Activated CD8-positive, alpha-beta T cell treated with anti-CD3 and anti-CD28 coated beads, Interleukin-2, amount 10 ng/mL, durations not matched to agents 7 days and 5 days (primary cell): ENCODE measurements at places on chromosomes 12 and 14.

DNA sequence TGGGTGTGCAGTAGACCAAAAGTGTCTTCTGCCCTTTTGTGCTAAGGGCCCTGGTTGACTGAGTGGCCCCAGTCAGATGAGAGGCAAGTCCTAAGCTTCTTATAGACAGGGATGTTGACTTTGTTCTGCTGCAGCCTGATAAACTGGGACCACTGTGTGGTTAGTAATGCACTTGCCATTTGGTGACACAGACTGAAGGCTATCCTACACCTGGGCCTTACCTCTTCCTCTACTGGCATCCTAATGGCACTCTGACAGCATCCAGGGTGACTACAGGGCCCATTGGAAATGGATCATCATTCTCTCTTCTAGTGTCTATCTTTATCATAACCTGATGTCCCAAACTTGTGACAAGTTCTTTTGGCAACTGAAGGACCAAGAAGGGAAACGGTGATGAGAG is 3.3 kb downstream of the SDR39U1 start:
- peak; percentile 18 for DNase-seq

- DNase-seq = no peak
Observed at GRCh38 chr12:95484524-95484923, 10.6 kb downstream of the METAP2 start.

DNA sequence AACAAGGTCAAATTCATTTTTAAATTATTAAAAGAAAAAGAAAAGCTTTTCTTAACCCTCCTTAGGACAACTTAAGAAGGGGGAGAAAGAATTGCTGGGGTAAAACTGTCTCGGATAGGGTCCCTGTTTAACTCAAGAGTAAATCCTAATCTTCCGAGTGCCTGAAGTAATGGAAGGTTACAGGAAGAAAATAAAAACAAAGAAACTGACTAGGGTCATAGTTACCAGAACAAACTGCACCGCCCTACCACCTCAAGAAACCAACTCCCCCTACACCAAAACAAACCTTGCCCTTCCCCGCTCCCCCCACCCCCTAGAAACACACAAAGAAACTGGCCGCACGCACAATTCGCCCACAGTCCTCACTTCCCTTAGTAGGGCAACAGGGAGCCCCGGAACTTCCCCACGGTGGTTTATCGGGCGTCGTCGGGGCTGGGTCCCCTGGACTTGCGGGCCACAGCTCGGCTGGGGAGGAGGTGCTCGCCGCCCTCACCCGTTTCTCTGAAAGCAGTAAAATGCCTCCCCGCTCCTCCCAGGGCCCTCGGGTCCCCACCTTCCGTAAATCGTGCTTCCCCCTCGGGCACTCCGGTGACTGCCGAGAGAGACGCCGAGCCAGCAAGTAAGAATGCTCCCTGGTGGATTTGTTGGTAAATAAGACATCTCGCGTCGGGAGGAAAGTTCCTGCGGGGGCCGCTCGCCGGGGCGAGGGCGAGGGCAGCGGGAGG is 2.4 kb downstream of the SINHCAF start:
- peak; percentile 67 for DNase-seq

GRCh38 chr12:51926718-51927117 is 19.4 kb downstream of the ACVRL1 start:
- DNase-seq = peak; percentile 72

DNA sequence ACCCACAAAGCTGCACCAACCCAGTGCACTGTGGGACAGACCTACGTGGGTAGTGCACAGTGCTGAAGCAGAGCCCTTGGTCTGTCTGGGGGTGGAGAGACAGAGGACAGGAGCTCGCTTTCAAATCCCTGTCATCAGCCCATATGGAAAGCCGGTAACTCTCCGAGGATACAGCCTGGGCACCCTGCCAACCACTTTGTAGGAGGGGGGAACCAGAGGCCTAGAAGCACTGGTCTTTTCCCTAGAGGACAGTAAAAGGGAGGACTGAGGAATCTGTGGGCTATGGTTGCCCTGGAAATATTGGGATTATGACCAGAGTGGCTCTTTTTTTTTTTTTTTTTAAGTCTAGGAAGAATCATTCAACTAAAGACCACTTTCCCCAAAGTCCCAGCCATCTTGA is 74.3 kb downstream of the MAP3K9 start:
- DNase-seq = no peak

DNA sequence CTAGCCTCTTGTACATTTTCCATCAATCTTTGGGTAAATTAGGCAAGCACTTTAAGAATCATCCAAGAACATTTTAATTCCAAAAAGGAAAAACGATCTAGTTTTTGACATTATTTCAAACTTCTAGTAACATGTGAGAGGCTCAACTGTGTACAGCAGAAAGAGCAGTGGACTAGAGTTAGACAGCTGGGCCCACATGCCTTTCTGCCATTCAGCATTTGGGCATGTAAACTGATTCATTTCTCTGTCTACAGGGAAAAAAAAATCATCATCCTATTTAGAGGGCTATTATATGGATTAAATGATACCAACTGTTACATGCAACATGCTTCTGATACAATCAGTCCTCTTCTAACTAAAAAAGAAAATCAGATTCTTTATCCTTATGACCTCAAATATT is 17.7 kb downstream of the ATP2B1 start:
- DNase-seq = no peak

DNA sequence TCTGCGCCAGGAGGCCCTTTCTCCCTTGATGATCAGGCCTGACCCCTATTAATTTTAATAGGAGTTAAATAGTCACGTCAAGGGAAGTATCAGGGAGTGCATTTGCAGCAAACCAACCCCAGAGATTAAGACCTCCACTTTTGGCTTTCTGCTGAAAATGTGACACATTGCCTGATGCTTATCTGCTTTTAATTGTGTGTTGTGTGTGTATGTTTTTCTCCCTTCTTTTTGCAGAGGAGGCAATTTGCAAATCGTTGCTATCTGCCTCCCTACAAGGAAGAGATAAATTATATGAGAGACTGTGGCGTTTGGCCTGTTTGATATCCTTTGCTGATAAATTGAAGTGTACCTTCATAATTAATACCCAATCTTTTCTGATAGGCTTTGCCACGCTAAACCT is 822.9 kb downstream of the VRK1 start:
- DNase-seq = no peak

- no peak for DNase-seq
Observed at GRCh38 chr12:77060883-77061240, 4.5 kb downstream of the E2F7 start.

DNA sequence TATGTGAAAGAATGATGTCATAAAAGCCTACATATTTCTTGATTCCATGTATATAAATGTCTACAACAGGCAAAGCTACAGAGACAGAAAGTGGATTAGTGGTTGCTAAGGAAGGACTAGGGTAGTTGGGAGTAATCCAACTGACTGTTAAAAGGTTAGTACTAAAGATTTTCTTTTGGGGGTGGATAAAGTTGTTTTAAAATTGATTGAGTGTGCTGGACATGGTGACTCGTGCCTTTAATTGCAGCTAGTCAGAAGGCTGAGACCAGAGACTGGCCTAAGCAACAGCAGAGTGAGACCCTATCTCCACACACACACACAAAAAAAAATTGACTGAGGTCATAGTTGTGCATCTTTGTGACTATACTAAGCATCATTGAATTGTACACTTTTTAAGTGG is 234.3 kb downstream of the C12orf50 start:
- no peak for DNase-seq

DNA sequence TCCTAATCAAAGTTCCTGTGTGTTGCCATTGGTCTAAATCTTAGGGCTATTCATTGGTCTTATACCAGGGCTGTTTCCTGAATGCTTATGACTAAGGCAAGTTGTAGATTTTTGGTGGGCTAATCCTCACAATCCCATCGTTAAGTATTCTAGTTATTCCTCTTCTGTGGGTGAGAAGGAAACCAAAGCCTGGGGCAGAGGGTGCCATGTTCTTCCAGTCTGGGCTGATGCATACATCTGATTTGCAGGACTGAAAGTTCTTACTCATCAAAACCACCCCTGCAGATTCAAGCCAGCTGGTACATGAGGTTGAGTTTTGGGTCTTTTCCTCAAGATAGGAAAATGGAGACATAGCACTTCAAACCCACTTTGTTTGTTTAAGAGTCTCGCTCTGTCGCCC is 25.7 kb downstream of the PPP1CC start:
- DNase-seq = no peak

DNA sequence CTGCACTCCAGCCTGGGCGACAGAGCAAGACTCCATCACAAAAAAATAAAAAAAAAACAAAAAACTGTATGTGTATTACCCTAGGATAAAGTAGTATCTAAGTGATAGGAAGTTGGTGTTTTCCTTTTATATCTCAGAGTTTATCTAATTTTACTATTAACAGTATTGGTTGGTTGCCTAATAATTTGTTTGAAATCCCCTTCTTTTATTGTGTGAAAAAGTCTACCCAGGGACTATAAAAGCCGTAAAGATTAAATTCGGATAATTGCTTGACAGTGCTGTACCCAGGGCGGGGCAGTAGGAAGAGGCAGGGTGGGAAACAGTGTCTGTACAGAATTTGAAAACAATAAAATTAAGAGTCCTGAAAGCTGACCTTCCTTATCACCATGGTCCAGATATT is 78.4 kb downstream of the RASSF8 start:
- DNase-seq = no peak

DNA sequence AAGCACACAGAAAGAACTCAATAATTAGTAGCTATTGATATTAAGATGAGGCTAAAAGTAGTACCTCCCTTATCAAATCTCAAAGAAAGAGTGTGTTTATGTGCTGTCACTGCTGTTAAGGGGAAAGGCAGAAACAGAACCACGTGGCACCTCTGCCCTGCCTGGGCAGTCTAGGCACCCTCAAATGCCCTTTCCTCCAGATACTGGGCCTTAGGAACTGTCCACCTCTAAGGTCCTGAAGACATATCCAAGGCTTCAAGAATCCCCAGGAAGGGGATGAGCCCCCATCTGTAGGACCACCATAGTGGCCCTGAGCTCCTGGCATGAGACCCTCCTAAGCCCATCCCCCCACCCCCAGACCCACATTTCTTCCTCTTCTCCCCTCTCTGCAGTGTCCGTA is 29.1 kb downstream of the NGB start:
- DNase-seq = no peak

- DNase-seq = peak; percentile 26
Observed at GRCh38 chr14:98711453-98711852, 560.5 kb downstream of the BCL11B start.

- no peak for DNase-seq
Observed at GRCh38 chr12:13981296-13981962, at the start of gene GRIN2B. TSS of gene GRIN2B (minus strand) at chr12:13981602. CDS start at chr12:13866208, 115,394 bp downstream.

DNA sequence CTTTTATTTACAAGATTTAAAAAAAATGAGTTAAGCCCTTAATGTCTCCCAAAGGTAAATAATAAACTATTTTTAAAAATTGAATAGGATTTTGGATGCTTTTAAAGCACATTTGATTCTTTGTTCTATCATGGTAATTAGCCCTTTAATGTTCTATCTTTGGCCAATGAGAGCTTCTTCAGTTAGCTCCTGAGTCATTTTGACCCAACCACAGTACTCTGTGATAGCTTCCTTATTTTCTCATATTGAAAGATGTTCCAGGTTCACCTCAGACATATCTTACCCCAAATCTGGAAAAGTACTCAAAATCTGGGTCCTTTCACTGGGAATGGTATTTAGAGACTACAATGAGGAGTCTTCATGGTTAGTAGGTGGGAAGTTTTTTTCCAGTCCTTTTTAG is 98.0 kb downstream of the MYRFL start:
- DNase-seq = no peak

GRCh38 chr12:110528277-110528839 is 26.2 kb downstream of the RAD9B start:
- DNase-seq = no peak

GRCh38 chr14:51921026-51921425 is 60.6 kb downstream of the GNG2 start:
- DNase-seq = no peak

- no peak for DNase-seq
Observed at GRCh38 chr12:11810206-11810545, 160.7 kb downstream of the ETV6 start.

GRCh38 chr14:31038521-31039166 is 12.5 kb upstream of the STRN3 start:
- no peak for DNase-seq

- DNase-seq = no peak
Observed at GRCh38 chr12:6049587-6049986, 74.9 kb downstream of the VWF start.

DNA sequence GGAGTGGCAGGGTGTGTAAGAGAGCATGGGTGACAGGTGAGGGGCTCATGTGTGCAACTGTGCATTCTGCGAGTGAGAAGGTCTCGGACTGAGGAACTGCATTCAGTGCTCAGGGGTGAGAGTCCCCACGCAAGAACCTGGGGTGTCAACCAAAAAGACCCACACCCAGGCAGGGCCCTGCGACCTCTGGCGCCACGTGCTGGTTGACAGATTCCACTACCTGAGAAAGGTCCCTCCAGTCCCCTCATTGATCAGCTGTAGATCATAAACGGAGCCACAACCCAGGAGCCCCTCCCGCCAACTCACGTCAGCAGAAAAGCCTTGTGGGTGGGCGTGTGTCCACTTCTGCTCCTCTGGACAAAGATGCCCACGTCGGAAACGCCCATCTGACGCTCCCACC is 98.7 kb downstream of the ASCL4 start:
- no peak for DNase-seq

GRCh38 chr14:37587881-37588666 is 7.0 kb downstream of the FOXA1 start:
- DNase-seq = no peak

GRCh38 chr14:91249841-91250616 is 5.5 kb upstream of the GPR68 start:
- DNase-seq = peak; percentile 81

DNA sequence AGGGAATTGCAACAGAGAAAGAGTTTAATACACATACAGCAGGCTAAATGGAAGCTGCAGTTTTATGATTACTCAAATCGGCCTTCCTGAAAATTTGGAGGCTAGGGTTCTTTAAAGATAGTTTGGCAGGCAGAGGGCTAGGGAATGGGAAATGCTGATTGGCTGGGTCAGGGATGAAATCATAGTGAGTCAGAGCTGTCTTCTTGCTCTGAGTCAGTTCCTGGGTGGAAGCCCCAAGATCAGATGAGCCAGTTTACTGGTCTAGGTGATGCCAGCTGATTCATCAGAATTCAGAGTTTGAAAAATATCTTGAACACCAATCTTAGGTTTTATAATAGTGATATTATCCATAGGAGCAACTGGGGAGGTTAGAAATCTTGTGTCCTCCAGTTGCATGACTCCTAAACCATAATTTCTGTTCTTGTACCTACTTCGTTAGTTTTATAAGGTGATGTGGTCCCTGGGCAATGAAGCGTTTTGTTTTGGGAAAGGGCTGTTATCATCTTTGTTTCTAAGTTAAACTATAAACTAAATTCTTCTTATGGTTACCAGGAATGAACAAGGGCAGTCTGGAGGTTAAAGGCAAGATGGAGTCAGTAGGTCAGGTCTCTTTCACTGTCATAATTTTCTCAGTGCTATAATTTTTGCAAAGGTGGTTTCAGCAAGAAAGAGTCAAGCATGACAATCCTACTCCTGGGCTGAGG is 257.8 kb upstream of the CCDC196 start:
- no peak for DNase-seq
